Stimulated activated CD4-positive, alpha-beta T cell treated with anti-CD3 and anti-CD28 coated beads, TNF-alpha, amount 100 ng/mL, for 4 hours (primary cell): ENCODE measurements at places on chromosomes 1 and 21.

GRCh38 chr1:26083208-26083607, 15.8 kb upstream of the TRIM63 start:
- DNase-seq: no peak

- DNase-seq: no peak
Measured at GRCh38 chr21:41621513-41621912, 113.6 kb upstream of the TMPRSS2 start.

DNA sequence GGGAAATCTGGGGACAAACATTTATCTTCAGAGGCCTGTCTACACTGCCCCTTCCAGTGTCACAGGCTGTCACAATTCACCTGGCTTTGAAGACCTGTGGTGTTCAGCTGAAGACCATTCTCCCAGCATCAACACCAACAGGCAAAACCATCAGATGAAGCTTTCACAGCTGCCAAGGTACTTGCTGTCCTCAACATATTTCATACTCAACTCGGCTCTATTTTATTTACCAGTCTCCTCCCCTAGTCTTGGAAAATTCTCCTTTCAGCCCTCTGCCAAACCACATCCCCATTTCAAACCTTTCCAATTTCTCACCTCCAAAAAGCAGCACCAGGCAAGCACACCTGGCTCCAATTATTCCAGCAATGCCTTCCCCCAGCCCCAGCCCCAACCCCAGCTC, 108.8 kb downstream of the TGFBR3 start:
- no peak for DNase-seq

GRCh38 chr21:31130821-31131220, 92.5 kb upstream of the KRTAP19-8 start:
- no peak for DNase-seq

DNA sequence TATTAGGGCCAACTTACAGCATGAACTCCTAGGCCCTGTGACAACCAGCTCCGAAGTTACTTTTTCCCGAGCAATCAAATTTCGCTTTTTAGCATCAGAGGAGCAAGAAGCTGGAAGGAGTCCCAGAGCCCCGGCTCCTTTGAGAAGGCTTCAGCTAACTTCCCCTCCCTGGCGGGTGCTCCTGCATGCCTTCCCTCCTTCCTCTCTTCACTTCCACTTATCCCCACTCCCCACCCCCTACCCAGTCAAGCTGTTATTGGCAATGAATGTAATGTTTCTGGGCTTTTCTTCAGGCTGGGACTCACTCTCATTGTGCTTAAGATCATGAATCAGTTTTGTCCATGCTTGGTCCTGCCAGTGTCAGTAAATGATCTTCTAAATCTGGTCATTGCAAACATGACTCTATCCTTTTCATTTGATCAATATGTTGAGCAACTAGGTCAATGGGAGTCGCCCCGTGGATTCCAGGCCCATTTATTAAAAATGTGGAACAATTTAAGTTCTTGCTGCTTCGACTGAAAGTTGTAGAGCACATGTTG, 94.5 kb upstream of the TSPAN2 start:
- DNase-seq: no peak

- no peak for DNase-seq
Measured at GRCh38 chr1:241250465-241250864, 106.5 kb downstream of the RGS7 start.

DNA sequence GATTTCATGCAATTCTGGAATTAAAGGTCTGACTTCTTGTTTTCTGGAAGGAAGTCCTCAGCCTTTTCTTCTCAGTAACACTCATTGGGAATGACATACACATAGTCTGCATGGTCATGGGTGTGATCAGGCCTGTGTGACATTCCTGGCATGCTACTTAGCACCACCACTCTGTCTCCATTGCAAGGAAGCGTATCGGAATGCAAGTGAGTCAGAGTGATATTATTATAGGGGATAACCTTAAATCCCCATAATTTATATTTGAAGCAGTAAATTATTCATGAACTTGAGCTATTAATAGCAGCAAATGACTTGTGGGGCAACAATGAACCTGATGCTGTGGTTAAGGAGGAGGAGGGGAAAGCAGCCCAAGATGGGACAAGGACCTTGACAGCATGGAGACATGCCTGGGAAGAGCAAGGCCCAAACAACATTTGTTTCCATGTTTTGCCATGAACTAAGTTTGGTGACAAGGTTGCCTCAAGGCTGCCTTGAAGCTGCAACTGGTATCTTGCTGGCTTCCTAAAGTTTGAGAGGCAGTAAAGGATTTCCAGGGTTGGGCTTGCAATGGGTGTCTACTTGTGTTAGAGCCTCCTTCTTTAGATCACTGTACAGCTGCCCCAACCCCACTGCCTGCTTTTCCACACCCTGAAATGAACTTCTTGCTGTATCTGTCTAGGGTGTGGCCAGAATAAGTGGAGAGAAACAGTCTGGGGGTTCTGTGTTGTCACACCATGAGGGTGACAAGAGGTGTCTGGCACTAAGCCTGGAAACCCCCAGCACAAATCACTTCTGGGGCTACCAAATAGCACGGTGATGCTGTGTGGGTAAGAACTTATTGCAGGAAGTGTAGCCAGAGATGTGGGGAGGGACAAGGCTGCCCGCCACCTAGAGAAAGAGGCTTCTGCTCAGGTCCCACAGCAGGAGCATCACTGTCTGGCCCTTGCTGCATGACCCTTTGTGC, 4.6 kb downstream of the MAB21L3 start:
- no peak for DNase-seq

- DNase-seq: no peak
Measured at GRCh38 chr1:14912839-14913481, 240.6 kb upstream of the TMEM51 start.

GRCh38 chr1:221979444-221980032, 237.6 kb upstream of the DUSP10 start:
- no peak for DNase-seq

DNA sequence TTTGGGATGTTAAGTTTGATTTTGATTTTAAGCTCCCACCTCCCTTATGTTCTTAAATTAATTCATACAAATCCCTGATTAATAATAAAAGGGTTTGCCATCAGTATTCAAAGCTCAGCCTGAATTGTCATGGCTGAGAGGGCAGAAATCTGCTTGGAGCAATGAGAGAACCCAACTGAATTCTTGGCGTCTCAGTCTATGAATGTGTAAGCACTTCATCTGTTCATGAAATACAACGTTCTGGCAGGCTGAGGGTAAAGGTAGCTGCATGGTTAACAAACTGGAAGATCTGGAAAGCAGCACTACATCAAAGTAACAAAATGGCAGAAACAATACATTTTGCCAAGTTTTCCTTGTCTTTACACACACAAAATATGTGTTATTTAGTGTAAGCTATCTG, 95.3 kb downstream of the ACBD6 start:
- no peak for DNase-seq

GRCh38 chr1:183567584-183567983, 22.7 kb downstream of the NCF2 start:
- DNase-seq: no peak

DNA sequence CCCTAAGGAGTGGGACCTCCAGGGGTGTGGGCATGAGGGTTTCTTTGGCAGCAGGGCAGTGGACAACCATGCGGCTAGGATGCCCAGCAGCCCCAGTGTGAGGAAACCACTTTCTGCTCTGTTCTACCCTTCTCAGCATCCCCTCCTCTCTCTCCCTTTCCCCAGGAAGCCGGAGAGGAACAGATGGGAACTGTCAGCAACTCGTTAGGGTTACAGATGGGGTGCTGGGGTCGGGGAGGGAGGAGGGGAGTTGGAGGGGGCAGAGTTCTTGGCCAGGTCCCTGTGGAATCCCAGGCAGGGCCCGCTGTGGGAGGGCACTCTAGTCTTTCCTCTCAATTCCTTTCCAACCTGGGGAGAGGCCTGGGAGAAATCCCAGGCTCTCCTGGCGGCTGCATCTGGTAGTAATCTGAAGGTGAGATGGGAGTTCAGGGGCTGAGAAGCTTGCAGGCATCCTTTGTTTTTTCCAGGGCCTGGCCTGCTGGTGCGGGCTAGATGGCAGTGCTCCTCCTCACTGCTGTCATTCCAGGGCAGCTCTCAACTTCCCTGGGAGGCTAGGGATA, 93.9 kb upstream of the CSF3R start:
- DNase-seq: no peak

DNA sequence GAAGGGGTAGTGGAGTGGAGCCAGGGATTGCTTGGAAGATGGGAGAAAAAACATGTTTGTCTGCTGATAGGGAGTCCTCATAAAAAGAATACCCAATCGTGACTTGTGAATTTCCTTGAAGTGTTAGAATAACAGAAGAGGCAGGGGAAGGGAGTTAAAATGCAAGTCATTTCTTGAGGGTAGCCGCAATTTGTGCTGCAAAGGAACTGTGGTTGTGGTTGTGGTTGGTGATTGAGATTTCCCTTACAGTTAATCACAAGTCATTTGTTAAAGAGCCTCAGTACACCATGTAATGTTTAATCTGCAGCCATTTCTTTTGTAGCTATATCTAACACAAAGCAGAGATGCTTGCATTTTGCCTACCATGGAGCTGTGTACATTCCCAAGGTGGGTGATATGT, 38.5 kb upstream of the EGLN1 start:
- DNase-seq: peak; percentile 35

GRCh38 chr1:165287781-165288180, 68.7 kb downstream of the LMX1A start:
- DNase-seq: no peak

DNA sequence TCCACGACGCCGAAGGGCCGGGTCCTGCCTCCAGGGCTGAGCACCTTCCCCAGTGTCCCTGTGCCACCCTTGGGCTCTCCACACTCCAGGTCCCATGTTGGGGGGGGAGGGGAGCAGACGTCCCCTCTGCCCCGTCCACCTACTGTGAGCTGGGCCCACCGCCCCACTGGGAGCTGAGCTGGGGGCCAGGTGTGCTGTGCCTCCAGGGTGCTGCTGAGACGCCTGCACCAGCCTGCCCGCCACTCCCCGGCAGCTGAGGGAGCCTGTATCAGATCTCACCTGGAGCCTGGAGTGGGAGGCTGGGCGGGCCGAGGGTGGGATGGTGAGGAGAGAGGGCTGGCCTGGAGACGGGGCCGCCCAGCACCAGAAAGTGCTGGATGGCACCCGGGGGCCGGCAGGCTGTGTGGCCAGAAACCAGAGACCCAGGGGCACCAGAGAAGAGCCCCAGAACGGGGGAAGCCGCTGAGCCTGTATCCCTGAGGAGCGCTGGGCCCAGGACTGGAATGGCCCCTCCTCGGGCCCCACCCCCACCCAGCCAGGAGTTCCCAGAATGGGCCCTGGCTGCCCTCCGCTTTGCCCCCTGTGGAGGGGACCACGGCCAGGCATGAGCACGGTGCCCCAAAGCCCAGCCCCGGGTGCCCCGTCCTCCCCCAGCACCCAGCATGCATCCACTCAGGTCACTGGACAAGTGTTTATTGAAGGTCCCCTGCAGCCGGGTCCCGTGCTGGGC, 3.4 kb downstream of the TNFRSF18 start:
- no peak for DNase-seq

GRCh38 chr1:245878585-245878984, 628.5 kb downstream of the SMYD3 start:
- DNase-seq: no peak

- DNase-seq: no peak
Measured at GRCh38 chr1:229197265-229197585, 73.7 kb upstream of the RAB4A start.

DNA sequence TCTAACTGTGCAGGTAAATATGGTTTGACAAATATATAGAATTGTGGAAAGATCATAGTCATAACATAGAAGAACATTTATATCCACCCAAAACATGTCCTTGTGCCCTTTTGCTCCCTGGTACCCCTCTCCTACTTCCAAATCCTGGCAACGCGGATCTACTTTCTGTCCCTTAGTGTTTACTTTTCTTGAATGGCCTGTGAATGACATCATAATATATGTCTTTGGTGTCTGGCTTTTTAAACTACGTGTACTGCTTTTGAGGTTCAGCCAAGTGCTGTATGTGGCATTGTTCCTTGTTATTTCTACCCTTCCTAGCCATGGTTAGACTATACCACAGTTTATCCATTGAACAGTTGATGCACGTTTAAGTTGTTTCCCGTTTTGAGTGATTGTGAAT, 155.6 kb downstream of the SDCCAG8 start:
- no peak for DNase-seq

- no peak for DNase-seq
Measured at GRCh38 chr1:110600716-110601115, 5.4 kb downstream of the KCNA2 start.

DNA sequence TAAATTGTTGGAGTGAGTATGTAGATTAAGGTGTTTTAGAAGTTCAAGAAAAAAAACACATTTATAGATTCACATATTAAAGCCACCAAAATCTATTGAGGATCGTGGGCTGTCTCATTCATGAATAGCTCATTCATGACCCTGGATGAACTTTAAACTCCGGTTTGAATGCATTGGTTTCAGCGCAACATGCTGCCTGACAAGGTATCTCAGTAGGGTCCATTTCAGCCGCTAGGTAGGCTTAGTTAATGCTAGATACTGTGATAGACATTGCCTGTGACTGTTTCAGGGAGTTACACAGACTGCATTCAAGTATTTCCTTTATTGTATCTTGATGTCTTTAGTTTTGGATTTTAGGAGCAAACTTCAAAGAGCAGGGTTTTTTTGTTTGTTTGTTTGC, 140.5 kb upstream of the POGK start:
- DNase-seq: no peak

DNA sequence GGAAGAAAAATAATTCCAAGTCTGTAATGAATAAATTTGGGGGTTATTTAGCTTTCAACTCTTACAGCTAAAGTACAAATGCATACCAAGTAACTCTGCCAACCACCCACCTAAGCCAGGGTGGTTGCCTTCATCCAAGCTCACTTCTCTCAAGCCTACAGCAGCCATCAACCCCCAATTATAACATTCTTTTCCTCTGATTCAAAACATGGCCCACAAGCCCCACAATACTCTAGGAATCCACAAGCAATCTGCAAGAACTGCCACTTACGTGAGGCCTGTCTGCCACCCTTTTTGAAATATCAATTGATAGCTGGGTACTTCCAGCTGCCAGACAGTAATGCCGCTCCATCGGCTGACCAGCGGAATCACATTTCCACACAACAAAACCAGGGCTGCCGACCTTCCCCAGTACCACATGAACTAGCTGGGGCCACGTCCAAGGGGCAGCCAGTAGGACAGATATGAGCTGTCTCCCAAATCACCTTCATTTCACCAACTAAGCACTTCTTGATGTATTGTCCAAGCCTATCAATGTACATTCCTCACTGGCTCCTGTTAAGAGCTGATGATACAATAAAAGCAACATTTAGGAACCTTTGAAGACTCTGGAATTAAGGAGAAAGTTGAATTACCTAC, 3.2 kb downstream of the LBR start:
- DNase-seq: no peak

DNA sequence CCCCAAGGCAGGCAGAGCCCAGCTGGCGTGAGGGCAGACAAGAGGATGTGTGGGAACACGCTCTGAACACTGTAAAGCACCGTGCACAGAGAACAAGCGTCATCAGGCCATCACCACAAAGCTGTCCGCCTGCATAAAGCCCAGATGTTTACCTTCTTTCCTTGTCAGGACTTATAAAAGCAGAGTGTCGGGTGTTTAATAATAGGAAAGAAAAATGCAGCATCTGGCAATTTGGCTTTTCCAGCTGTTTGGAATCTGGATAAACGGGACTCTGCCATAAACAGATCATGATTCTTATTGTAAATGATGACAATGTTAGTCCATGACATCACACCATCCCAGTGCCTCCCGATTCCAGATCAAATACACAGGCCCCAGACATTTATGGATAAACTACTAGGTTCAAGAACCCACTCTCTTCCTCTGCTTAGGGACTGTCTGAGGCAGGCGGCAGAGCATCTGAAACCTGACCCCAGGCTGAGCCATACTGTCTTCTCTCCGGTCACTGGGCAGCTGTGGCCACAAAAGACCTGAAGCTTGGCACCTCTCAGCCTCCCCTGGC, 4.2 kb downstream of the GLIS1 start:
- no peak for DNase-seq
